ENCODE measurements at places on chromosomes 1 and 21.
A peak's percentile ranks its signal among the peaks of the same experiment; 100 is the strongest.

DNA sequence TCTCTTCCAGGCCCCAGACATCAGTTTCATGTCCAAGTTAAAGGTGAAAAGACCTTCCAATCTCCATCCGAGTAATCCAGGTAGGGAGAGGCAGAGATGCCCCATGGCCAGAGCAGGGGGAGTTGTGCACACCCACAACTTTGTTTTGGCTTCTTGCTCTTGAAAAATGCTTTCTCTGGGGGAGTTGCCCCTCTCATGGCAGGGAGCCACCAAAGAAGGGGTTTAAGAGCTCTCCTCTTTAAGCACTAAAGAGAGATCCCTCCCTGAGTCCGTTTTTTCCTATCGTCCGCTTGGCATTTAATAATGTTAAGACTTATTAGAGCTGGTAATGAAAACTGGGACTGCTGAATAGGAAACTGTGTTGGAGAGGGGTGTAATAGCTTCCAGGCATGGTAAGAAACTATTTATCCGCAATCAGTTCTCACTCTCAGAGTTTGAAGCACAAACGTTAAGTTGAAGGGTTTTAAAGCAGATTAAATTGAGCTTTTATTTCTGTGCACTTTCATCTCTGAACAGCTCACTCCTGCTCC, 8.3 kb downstream of the PAX7 start:
- no peak for DNase-seq

GRCh38 chr1:186442651-186443375, 18.1 kb downstream of the PDC start:
- no peak for DNase-seq

- no peak for DNase-seq
Observed at GRCh38 chr21:42654179-42654912, 925 bp downstream of the PDE9A start.

GRCh38 chr1:232627645-232628334, 2.1 kb downstream of the SIPA1L2 start:
- DNase-seq, result no peak

DNA sequence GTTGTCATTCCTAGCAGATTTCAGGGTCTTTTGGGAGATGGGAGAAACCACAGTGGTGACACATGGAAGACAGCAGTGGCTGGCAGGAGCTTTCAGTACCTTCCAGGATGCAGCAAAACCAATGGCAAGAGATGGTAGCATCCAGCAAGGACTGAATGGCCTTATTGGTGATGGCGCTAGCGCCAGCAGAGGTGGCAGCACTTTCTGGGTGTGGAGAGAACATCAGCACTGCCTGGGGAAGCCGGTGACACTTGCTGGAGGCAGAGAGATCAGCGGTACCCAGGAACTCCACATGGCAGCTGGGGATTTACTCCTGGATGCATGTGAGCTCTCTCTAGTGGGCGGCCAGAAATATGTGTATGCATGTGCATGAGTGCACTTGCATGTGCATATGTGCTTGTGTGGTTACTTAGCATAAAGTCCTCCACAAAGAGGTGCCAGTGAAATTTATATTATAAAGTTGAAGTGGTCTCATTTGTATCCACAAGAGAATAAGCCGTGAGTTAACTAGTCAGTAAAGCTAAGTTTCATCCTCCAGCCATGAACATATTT, 364.7 kb downstream of the LMX1A start:
- peak; percentile 37 for DNase-seq

DNA sequence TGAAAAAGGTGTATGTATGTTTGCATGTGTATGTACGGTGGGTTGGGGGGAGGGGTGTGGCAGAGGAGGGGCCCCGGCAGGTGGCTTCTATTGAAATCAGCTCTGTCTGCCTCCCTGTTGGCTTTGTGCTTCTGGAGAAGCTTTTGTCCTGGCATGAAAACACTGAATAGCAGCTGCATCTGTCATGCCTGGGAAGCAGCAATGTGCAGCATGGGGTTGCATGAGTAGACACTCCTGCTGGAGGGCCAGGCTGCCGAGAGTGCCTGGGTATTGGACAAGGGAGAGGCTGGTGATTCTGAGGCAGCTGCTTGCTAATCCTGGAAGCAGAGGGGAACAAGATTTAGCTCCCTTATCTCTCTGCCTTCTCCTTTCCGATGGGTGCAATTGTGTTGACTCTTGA, 20.5 kb downstream of the MAPKAPK2 start:
- DNase-seq, result peak; percentile 86

GRCh38 chr1:89262643-89263042, 10.0 kb downstream of the GBP5 start:
- DNase-seq, result no peak

GRCh38 chr1:33094971-33095604, 14.1 kb downstream of the AZIN2 start:
- peak; percentile 92 for DNase-seq

- peak; percentile 77 for DNase-seq
Observed at GRCh38 chr1:207962716-207963426, 51.9 kb upstream of the CD34 start.

DNA sequence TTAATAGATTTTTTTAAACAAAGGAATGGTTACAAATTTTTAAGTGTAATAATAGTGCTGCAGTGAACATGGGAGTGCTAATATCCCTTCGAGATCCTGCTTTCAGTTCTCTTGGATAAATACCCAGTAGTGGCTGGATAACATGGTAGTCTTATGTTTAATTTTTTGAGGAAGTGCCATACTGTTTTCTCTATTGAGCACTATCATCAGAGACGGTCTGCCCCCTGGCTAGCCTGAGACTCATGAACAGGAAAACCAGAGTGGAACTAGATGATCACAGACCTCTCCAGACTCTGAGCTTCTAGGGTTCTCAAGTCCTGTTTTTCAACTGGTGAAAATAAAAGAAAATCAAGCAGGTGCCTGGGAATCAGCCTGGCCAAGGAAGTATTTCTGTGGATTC, 97.3 kb upstream of the MARK1 start:
- DNase-seq, result no peak

GRCh38 chr1:116690396-116690848, 22.9 kb upstream of the IGSF3 start:
- DNase-seq, result no peak

- DNase-seq, result no peak
Observed at GRCh38 chr1:231913493-231913892, 286.9 kb downstream of the DISC1 start.
